Stimulated activated CD4-positive, alpha-beta T cell treated with anti-CD3 and anti-CD28 coated beads, TNF-alpha, amount 100 ng/mL, for 4 hours (primary cell): ENCODE measurements at places on chromosomes 13 and 19.

GRCh38 chr13:20616059-20616797 is 49.3 kb downstream of the IFT88 start:
- DNase-seq, result no peak

- no peak for DNase-seq
Measured at GRCh38 chr13:35567406-35567980, 91.0 kb upstream of the MAB21L1 start.

- no peak for DNase-seq
Measured at GRCh38 chr19:58227964-58228584, 640 bp upstream of the ZNF544 start.

- no peak for DNase-seq
Measured at GRCh38 chr19:40533508-40533907, 43.2 kb upstream of the SHKBP1 start.

DNA sequence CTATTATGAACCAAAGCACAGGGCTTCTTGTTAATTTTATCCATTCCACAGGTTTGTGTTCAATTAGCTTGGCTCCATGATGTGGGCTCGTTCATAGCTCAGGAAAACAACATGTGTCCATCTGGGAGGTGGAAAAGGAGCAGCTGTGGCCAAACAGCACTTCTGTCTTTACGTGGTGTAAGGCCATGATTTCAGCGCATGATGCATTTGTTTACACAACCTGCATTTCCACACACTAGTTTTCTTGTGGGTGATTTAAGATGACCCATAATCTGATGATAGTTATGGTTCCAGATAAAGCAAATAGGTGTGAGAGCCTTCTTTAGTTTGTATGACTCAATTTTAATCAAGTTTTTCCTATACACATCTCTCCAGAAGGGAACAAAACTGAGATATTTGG is 101.7 kb downstream of the TNFRSF19 start:
- DNase-seq, result no peak

DNA sequence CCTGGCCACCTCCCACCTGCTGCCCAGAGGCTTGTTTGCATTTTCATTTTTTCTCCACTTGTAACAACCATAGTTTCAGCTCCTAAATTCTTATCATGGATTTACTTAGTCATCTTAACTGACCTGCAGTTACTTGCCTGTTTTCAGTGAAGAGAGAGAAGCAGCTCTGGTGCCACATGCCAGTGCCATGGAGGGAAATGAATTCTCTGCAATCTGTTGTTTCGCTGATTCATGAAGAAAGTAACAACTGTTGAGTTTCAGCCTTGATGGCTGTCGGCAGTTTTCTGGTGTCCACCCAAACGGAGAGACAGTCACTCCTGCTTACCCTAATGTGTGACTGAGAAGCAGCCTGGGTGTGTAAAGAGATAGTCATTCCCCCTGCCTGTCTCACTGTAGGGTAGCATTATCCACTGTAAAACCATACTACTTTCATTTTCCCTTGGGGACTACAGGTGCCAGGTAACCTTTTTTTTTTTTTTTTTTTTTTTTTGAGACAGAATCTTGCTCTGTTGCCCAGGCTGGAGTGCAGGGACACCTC is 116.1 kb downstream of the DNAJC3 start:
- no peak for DNase-seq

- no peak for DNase-seq
Measured at GRCh38 chr19:30178721-30179402, 193.3 kb upstream of the ZNF536 start.

DNA sequence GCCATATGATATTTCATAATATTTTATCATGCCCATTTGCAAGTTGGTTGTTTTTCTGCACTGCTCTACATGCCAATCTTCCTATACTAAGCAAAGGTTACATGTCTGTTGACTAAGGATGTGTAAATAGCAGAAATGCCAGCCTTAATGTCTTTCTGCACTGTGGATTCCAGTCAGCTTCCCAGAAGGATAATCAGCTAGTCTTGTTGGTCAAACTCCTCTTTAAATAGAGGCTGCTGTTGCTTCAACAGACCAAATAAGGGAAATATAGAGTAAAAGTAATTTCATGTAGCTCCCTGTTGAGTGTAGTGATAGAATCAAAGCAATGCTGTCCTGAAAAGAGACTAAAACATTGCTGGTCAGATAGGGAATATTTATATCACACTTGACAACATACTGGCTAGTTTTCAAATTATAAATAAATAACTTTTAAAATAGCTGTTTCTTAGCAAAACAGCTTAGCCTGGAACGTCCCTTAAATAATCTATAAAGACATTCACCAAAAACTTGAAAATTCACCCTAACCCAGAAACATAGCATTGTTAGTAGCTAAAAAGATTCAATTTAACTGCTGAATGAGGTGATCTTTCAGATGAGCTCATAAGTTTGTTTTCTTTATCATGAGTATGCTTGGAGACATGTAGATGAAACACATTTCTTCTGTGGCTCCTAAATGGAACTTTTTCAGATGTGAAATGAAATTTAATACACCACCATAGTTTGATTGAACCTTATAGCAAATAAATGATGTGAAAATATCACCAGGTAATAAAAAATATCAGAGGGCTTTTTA is 56.6 kb downstream of the FRY start:
- DNase-seq, result no peak

GRCh38 chr13:112688560-112689302 is 1.1 kb upstream of the ATP11A start:
- DNase-seq, result peak; percentile 28

- DNase-seq, result no peak
Measured at GRCh38 chr13:40776232-40776631, 5.2 kb upstream of the MRPS31 start.

DNA sequence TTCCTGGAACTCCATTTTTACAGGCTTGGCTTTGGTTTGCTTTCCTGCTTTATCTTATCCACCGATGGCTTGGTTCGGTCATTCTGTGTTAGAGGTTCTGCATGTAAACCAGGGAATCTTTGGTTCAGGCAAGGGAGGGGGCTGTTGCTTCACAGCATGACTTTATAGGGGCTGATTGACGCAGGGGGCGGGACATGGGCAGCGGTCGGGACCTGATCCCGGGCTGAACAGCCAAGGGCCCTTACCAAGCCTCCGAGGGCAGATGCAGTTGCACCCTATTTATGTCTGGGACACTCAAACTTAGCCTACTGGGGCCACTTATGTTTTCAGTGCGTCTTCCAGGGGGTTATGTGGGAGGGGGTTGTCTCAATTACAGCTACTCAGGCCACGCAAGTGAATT is 312.4 kb downstream of the ZNF536 start:
- no peak for DNase-seq

DNA sequence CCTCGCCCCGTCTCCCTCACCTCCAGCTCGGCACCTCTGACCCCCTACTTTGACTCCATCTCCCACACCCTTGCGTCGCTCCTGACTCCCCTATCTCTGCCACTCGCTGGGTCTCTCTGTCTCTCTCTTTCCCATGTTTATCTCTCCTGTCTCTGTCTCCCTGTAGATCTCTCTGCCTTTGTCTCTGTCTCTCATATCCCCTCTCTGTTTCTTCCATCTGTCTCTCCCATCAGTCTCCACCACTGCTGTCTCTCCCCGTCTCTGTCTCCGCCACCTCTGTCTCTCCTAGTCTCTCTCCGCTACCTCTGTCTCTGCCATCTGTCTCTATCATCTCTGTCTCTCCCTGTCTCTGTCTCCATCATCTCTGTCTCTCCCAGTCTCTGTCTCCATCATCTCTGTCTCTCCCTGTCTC is 12.4 kb upstream of the BBC3 start:
- no peak for DNase-seq

- no peak for DNase-seq
Measured at GRCh38 chr13:106899442-106899841, 331.5 kb upstream of the ARGLU1 start.

GRCh38 chr13:99414048-99414995 is 87.0 kb upstream of the TM9SF2 start:
- no peak for DNase-seq

DNA sequence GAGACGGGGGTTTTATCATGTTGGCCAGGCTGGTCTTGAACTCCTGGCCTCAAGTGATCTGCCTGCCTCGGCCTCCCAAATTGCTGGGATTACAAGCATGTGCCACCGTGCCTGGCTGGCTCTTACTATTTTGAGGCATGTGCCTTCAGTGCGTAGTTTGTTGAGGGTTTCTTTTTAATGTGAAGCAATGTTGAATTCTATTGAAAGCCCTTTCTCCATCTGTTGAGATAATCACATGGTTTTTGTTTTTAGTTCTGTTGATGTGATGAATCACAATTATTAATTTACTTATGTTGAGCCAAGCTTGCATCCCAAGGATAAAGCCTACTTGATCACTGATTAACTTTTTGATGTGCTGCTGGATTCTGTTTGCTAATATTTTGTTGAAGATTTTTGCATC is 290.9 kb downstream of the KCNRG start:
- DNase-seq, result no peak

GRCh38 chr19:31231237-31231636 is 118.0 kb downstream of the TSHZ3 start:
- no peak for DNase-seq

GRCh38 chr19:591099-591958 is 1.6 kb downstream of the HCN2 start:
- DNase-seq, result no peak

- DNase-seq, result no peak
Measured at GRCh38 chr13:25114220-25114619, 18.3 kb downstream of the PABPC3 start.

- no peak for DNase-seq
Measured at GRCh38 chr13:60412909-60413616, 16.0 kb downstream of the TDRD3 start.

GRCh38 chr19:56838909-56839651 is 1.4 kb downstream of the PEG3 start:
- no peak for DNase-seq

DNA sequence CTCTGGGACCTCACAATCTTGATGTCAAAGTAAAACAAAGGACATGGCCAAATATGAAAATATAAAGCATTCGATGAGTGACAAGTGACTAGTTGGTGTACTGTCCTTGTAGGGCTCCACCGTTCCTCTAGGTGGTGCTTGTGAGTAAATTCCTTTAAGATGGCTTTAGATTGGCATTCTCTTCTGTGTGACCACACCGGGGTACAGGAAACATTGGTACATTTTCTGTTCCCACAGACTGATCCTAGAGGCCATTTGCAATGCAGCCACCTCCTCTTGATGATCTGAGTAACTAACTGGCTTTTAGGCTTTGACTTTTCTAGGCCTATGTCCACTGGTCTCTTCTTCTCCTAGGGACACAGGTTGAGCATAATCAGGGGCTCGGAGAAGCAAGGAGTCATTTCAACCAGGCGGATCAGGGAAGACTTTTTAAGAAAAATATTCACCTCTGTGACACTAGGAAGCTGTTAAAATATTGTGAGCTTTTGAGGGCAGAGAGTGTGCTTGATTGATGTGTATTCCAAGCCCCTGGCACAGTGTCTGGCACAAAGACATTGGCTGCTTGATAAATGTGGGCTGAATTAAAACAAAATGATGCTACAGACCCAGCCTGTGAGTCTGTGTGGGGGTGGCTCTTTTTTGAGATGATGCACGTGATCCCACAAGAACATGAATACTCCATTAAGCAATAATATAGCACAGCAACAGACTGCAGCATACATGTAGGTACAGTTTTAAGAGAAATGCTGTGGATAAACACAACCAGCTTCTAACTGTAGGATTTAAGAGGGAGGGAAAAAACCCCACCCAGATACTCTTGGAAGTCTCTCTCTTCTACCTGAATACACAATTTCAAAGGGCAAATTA is 21.0 kb downstream of the EPSTI1 start:
- no peak for DNase-seq

GRCh38 chr19:50552540-50552939 is 15.7 kb downstream of the LRRC4B start:
- DNase-seq, result no peak

GRCh38 chr19:48443256-48443655 is 2.5 kb upstream of the GRWD1 start:
- DNase-seq, result no peak

- DNase-seq, result no peak
Measured at GRCh38 chr19:28159065-28159464, 1053.9 kb downstream of the UQCRFS1 start.

DNA sequence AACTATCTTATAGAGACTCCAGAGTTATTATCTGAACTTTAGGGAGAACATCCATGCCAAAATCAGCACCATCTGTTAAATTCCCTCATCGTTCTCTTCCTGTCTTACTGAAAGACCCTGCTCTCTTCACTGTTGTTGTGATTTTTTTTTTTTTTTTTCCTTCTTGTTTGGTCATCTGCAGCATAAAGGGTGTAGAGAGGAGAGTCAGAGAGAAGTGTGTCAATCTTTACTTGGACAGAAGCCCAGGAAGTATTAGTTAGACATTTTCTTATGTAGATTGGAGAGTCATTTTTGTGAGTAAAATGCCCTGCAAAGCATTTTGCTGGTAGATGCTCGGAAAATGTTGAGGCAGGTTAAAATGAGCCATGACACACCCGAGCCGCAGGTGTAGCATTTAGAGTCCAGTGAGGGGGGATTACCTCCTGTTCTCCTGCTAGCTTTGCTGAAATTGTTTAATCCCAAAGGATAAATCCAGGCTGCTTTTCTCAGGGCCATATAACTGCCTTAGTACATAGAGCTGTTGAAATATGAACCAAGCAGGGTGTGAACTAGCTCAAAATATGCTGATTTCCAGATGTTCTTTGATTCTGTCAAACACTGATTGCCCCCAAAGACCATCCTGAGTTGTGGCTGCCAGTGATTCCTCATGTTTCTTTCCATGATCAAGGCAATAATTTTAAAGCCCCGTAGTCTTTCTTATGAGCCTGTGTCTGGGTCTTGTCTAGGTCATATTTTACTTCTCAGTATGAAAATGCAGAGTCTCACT is 143.5 kb downstream of the DCT start:
- DNase-seq, result no peak

DNA sequence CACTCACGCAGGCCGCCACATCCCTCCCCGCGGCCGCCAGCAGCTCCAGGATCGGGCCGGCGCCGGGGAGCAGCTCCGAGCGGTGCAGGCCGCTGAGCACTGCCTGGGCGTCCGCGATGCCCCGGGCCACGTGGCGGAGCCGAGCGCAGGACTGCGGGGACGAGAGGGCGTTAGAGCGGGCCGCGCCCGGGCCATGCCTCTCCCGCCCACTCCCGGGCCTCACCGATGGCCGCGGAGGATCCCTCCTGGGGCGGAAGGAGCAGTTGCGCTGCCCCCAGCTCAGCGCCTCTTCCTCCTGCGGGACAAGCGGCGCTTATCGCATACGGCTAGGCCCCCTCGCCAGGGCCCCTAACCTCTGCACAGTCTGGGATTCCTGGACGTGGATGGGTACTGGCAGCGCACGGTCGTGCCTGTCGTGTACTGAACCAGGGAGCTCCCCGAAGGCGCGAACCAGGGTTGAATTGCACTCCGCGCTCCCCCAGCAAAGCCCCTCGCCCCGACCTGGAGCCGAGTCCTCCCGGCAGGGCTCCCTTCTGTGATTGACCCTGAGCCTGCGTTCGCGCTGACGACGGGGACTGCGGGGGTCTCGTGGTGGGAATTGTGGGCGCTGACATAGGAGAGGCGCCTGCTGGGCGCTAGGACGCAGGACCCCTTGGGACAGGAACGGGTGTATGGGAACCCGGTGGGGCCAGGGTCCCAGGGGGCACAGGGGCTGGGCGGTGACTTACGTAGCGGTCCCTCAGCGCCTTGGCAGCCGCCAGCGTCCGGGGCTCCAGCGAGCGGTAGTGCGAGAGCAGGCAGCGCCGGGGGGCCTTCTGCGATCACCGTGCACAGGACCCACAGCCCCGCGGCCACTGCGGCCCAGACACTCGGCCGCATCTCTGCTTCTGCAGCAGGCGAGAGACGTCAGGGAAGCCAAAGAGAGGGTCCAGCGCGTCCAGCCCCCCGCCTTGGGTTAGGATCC is 673 bp downstream of the IFNL4 start:
- no peak for DNase-seq
